ENCODE measurements at places on chromosomes 5 and 9.

DNA sequence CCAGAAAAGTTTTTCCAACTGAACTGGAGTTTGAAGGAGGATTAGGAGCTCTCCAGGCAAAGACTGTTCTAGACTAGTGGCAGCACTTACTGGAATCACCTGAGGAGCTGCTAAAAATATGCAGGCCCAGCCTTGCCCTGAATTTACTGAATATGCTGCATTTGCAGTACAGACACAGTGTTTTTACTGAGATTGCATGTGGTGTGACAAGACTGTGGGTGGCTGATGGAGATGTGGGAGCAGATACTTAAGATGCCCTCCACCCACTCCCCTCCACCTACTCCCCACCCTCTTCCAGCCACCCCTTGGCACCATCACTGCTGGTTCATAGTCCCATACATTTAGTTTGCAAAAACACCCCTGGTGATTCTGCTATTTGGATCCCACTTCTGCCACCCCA lies 64.1 kb upstream of the HRH2 start:
- DNase-seq = no peak

GRCh38 chr9:100206899-100207298 lies 107.9 kb downstream of the INVS start:
- no peak for DNase-seq

DNA sequence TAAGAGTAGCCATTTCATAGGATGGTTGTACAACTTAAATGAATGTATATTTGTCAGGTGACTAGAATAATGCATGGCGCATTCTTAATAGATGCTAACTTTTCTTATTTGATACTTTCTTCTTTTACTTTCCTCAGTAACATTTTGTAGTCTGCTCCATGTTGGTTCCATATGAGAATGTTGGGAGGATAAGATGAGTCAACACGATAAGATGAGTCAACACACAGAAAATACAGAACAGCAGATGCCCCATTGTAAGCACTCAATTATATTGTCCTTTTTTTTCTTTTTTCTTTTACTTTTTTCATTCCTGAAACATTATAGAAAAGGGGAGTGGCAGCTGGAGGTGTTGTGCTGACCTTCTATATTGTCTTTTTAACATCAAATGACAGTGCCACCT lies 92.3 kb upstream of the SPATA31C2 start:
- DNase-seq = no peak

- no peak for DNase-seq
Observed at GRCh38 chr9:136508729-136509500, 26.1 kb upstream of the SEC16A start.

GRCh38 chr9:108997112-108997511 lies 16.2 kb downstream of the CTNNAL1 start:
- no peak for DNase-seq

GRCh38 chr5:149140197-149141002 lies 893 bp upstream of the ABLIM3 start:
- DNase-seq = no peak

- no peak for DNase-seq
Observed at GRCh38 chr5:7207979-7208378, 188.0 kb upstream of the ADCY2 start.

- no peak for DNase-seq
Observed at GRCh38 chr9:136534366-136534765, 11.5 kb downstream of the NOTCH1 start.
